ENCODE measurements at places on chromosomes 1 and 21.

DNA sequence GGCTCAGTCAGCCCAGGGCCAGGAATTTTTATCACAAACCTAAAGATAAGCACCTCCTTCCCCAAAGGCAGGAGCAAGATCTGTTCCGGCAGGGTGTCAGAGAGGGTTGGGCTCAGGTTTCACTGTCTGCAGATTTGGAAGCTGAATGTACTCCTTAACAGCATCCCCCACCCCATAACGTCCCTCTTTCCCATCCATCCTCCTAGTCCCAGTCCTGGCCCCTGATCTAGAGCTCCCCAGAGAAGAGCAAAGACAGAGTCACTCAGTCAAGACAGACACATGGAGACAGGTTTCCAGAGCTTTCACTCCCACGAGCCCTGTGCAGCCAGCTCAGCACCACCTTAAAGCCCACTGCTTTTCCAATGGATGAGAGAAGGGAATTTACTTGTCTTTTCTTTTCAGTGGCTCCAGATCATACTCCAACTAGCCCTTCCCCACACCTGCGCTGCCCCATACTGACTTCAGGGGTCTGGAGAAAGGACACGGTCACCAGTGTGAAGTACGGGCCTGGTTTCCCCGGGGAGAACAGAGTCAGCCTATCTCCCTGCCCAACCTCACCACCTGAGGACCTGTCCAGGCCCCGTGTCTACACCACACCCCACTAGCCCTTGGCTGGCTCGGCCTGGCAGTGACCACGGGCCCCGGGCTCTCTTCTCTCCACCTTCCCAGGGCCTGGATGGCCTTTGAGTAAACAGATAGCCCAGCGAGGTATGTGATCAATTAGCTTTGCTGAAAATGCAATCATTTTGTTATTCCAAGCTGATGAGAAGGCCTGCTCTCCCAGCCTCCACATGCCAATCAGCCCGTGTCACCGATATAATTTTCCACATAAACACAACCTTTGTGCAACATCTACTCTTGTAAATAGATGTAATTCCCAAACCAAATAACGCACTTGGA, 249.1 kb downstream of the FOXD2 start:
- DNase-seq: no peak

- no peak for DNase-seq
Observed at GRCh38 chr1:226475142-226475511, 67.2 kb upstream of the PARP1 start.

GRCh38 chr1:213464786-213465460, 413.9 kb downstream of the RPS6KC1 start:
- no peak for DNase-seq

- DNase-seq: no peak
Observed at GRCh38 chr1:110242731-110243130, 32.6 kb downstream of the KCNC4 start.

- DNase-seq: no peak
Observed at GRCh38 chr1:232493869-232494268, 136.1 kb downstream of the SIPA1L2 start.

- no peak for DNase-seq
Observed at GRCh38 chr1:197073978-197074377, 6.9 kb upstream of the F13B start.

- no peak for DNase-seq
Observed at GRCh38 chr1:94670273-94670672, 128.7 kb upstream of the F3 start.

DNA sequence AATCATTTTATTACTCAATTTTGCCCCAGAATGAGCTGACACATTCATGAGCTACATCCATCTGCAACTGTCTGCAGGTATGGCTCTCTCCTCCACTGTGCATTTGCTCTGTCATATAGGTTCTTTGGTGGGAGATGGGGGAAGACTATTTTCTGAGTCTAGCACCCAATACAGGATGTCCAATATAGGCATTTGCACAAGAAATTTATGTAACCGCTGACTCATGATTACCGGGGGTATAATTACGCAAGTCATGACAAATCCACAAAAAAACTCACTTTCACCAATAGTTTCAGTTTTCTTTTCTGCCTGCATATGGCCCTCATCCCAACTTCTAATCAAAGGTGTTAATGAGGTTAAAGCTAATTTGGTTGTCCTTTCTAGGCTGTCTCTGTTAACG, 17.5 kb upstream of the VSIG8 start:
- DNase-seq: no peak

- no peak for DNase-seq
Observed at GRCh38 chr1:99749504-99750347, 16.7 kb downstream of the FRRS1 start.

- no peak for DNase-seq
Observed at GRCh38 chr1:92219028-92219427, 1.3 kb downstream of the C1orf146 start.

DNA sequence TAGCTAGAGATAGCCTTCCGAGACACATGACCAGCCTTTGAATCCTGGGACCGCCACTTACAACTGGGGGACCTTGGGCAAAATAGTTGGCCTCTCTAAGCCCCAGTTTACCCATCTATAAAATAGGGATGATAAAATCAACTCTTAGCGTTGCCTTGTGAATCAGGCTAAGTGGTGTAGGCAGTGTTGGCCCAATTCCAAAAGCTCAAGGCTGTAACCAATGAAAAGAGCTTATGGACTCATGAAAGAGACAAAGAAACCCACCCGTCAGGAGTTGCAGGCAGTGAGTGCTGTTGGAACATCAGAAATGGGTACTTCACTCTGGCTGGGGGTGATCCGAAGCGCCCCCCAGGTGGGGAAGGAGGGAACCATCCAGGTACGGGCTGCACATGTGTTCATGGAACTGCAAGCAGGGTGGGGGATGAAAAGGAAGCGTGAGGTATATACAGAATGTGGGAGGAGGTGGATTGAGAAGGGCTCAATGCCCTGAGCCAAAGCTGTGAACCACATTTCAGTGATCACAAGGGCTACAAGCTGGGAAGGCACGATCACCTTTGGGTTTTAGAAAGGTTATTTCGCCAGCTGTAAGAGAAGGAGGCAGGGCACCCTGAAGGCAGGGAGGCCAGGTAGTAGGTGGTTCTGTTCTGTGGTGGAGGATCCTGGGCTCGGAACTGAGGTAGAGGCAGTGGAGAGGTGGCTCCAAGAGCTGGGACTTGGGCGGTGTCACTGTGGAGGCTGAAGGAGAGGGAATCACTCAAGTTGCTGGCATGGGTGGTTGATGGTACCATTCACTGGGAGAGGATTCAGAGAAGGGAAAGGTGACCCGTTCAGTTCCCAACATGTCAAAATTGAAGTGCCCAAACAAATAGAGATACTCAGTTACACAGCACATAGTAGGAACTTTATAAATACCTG, 11.4 kb upstream of the KIAA1614 start:
- DNase-seq: no peak

DNA sequence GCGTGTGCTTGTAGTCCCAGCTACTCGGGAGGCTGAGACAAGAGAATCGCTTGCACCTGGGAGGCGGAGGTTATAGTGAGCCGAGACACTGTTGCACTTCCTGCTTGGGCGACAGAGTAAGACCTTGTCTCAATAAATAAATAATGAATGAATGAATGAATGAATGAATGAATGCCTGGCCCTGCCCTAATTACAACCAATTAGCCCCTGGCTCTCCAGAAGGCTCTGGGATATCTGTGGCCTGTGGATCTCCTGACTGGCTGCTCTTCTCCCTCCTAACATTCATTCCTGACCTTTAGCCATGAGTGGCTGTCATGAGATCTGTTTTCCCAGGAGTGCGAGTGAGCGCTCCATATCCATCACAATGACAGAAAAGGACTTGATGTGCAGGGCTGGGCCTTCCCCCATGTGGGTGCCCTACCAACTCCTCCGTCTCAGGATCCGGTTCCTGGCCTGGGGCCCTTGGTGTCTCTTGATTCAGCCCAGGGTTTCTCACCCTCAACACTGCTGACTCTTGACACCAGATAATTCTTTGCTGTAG, 243.6 kb upstream of the TMEM51 start:
- DNase-seq: no peak

DNA sequence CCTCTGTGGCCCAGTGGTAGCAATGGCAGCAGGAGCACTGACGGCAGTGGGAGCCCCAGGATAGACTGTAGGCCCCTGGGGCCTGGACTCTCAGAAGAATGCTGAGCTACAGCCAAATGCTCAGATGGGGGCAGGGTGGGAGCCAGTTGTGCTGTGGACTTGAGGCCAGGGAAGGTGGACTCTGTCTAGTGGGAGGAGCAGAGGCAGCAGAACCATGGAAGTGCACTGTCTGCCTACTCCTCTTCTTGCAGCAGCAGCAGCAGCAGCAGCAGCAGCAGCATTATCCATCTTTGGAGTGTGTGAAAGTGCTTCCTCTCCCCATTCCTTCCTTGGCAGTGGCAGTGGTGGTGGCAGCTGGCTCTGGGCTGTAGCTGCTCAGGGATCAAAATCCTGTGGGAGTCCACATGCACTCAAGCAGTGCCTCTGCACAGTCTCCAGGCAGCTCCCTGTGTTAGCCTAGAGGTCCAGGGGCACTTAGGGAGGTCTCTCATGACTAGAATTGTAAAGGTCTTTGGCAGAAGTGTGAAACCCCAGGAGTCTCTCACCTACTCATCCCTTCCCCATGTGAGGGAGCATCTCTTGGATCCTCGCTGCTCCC, 917.9 kb upstream of the B3GALT2 start:
- DNase-seq: no peak

GRCh38 chr1:37040261-37040660, 5.9 kb upstream of the GRIK3 start:
- DNase-seq: no peak

DNA sequence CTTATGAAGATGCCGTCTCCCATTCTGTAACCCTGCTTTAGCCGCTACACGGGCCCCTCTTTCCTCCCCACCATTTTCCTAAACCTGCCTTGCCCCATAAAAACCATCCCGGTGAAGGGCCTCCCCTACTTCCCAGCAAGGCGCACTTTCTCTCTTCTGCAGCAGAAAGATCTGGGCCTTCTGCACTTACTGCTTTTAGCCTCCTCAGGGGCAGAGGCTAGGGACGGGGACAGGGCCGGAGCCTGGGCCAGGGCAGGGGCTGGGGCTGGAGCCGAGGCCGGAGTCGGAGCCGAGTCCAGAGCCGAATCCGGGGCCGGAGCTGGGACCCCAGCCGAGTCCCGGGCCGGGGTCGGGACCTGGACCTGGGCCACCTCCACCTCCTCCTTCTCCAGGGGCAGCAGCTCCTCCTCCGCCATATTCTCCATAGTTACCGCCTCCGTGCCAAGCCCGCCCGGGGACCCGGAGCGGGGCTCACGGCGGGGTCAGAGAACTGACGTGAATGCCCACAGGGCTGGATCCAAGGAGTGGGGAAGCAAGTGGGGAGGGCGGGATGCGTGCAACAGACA, 382 bp downstream of the TRMT1L start:
- no peak for DNase-seq

GRCh38 chr1:7632681-7633080, 138.4 kb upstream of the VAMP3 start:
- no peak for DNase-seq

DNA sequence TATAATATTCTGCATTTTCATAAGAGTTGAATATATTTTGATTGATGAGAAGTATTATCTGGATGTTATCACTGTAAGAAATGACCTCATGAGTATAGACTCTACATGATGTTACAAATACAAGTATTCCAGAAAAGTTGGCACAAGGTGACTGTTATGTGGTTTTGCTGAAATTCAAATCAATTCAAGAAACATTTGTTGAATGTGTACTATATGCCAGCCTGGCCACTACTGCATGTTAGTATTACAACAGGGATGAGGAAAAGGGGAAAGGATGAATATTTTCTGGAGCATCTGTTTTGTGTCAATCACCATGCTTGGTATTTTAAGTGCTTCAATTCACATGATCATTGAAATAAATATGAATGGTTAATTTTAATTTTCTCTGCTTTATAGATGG, 250.9 kb upstream of the PBX1 start:
- no peak for DNase-seq

GRCh38 chr1:237025358-237026074, 16.5 kb upstream of the RYR2 start:
- DNase-seq: no peak

GRCh38 chr1:173663159-173663558, 6.5 kb downstream of the ANKRD45 start:
- no peak for DNase-seq

DNA sequence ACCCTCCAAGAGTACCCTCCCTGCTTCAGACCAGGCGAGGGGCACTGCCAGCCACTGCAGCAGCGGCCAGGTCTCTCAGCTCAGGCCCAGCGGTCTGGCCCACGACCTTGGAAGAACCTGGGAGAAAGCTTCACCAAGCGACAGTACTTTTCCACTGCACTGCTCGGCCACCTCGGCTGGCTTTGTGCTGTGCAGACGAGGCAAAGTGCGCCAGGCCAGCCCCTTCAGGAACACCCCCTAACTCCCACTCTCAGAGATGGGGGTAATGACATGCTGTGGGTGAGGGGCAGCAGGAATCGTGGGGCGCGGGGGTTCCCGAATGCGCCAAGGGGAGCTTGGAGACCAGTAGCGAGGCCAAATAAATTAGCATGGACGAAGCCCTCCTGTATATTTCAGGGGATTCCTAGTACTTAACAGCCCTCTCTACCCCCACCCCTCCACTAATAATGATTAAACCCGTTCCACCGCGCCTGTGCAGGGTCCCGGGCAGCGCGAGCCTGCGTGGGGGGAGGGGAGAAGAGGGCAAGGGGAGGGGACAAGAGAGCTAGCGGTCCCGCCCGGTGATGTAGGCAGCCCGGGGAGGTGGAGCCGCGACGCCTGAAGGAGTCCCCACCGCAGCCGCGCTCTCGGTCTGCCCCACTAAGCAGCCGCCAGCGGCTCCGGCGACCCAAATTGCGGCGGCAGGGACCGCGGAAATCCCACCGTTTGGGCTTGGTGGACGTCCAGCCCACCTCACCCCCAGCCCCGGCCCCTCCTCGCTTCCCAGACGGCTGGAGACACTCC, at the start of gene FAM43B:
Gene FAM43B (plus strand): TSS at position 629 of the 783 bp plus-strand sequence. CDS start 401 bp downstream, outside the sequence.
- no peak for DNase-seq

- DNase-seq: no peak
Observed at GRCh38 chr1:38403667-38404066, 357.1 kb upstream of the POU3F1 start.

- no peak for DNase-seq
Observed at GRCh38 chr1:205942631-205943159, 561 bp downstream of the SLC26A9 start.

DNA sequence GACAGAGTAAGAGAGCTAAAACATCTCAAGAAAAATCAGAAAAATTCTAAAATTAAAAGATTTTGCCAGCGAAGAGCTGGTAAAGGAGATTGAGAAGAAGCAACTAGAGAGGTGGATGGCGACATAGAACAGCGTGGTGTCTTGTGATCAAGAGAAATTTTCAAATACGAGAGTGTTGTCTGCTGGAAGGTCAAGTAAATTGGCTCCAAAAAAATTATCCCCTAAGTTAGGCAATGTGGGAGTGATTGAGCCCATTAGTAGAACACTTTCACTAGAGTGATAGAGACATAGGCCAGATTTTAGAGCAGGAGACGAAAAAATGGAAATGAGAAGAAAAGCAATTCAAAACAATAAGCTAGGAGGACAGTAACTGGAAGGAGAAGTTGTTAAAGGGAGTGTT, 94.3 kb upstream of the MPC2 start:
- DNase-seq: no peak

- DNase-seq: no peak
Observed at GRCh38 chr1:51268634-51269033, 32.6 kb downstream of the RNF11 start.

- no peak for DNase-seq
Observed at GRCh38 chr1:167442854-167443565, 75.3 kb downstream of the CD247 start.

GRCh38 chr1:17463991-17464390, 24.5 kb upstream of the RCC2 start:
- no peak for DNase-seq
